ENCODE measurements at places on chromosomes 6 and 20.

- DNase-seq: peak; percentile 39
These were observed 45.8 kb downstream of the FOXP4 start for GRCh38 chr6:41591859-41592502.

GRCh38 chr6:44868335-44868668, 459.8 kb upstream of the RUNX2 start:
- DNase-seq: no peak

DNA sequence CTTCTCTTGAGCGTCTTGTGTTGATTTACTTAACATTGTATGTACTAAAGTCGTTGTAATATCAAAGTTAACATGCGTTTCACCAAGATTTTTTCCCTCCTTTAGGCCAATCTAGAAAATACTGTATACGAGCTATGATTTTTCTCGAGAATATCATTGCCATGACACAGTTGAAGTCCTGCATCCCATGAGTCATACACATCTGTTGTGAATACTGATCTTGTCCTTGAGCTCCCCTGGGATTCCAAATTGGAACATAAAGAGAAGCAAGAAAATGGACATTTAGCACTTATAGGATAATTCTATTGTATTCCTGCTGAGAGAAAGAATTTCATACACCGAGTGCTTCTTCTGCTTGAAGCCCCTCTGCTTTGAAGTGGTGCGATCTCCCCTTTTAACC, 109.6 kb downstream of the SLC35B3 start:
- DNase-seq: no peak

- DNase-seq: peak; percentile 15
These were observed 399.8 kb downstream of the BTBD9 start for GRCh38 chr6:38239719-38240451.

- DNase-seq: no peak
These were observed 46.0 kb downstream of the RFX6 start for GRCh38 chr6:116922853-116923548.

DNA sequence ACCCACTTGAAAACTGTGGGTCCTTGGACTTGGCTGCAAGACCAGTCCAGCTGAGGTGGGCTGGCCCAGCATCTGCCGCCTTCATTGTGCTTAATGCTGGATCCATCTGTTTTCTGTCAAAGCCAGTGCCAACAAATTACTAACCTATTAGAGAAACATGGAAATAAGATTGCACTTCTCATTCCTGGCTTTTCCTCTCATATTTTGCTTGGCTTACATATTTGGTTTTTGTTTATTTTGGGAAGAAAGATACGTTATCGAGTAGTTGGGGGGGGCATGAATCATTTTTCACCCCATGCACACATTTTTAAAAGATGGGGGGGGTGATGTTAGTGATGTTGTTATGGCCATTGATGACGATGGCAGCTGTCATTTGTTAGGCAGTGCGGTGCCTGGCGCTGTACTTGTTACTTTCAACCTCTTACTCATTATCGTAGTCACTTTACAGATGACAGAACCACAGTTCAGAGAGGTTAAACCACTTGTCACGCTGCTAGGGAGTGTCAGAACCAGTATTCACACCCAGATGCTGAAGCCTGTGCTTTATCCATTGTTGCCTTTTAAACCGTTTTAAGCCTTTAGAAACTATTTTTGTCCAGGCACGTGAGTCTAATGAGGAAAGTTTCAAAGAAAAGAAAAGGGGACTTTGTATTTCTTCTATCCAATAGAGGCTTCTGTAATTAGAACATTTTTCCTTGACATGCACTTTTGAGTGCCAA, 180.0 kb downstream of the TMEM242 start:
- no peak for DNase-seq

- no peak for DNase-seq
These were observed 340.4 kb downstream of the SYNE1 start for GRCh38 chr6:152296648-152297376.

- DNase-seq: no peak
These were observed 46.2 kb upstream of the BEND3 start for GRCh38 chr6:107161521-107161920.

DNA sequence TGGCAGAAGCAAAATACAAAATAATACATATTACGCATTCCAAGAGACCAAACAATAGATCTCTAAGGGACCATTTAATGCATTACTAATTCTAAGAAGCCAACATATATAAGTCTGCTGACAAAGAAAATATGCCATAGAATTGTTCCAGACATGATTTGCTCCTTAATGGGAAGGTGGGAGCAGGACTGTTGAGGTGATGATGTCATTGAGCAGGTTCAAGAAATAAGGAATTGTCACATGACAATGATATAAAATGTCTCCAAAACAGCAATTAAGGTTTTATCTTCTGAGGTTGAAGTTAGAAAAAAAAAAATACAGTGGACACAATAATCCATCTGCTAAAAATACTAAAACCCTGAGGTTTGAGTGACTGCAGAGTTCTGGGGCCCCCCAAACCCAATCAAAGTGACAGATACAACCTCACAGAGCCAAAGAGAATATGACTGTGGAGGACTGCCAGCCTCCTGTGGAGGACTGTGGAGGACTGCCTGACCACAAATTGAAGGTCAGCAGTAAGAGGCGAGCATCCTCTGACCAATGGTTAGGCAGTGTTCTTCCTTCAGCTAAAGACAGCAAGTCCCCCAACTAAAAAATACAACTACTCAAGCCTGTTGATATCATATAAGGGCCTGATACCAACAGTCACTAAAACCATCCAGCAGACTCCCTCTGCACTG, 39.0 kb downstream of the TOMM6 start:
- no peak for DNase-seq

GRCh38 chr6:27556406-27556805, 83.5 kb upstream of the ZNF184 start:
- no peak for DNase-seq

DNA sequence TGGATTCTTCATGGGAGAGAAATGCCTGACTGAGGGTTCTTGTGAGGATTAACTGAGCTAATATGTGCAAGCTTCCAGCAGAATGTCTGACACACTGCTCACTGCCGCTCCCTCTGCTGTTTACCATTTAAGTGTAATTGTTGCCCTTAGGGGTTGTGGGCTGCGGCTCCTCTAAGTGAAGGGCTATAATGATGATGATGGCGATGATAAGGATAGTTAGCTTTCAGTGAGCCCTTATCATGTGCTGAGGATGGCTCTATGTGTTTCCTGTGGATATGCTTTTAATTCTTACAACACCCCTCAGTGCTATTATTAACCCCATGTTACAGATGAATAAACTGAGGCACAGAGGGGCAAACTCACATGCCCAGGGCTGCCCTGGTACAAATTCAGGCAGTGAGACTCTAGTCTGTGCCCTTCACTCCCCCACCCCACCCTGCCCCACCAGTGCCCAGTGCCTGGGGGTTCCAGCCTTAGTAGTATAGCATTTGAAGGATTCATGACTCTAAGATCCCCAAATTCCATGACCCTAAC, 33.4 kb downstream of the TGM2 start:
- no peak for DNase-seq

DNA sequence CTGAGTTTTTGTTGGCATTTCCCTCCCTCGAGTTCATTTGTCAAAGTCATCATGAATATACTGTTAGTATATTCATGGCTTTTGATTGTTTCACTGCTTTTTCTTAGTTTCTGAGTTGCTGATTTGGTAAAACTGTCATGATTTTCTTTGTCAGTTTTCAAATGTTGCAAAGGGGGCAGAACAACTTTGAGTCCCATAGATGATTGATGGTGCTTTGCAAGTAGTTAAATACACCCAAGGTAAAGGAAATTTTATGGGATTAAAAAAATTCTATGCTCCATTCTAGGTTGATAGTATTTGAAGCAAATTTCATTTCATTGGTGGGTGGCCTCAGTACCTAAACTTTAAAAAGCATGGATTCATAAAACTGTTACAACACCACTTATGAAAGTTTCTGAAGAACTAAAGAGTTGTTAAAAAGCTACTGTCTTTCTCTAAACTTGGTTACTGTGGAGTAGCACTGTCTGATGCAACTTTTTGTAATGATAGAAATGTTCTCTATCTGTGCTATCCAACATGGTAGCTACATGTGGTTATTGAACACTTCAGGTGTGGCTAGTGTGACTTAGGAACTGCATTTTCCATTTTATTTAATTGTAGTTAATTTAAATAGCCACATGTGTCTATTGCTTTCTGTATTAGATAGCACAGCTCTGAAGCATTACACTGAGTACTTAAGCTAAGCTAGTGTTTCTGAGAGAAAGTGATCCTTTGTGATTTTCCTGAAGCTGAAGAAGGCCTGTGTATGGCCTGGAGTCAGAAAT, 153.6 kb downstream of the ZFAND3 start:
- DNase-seq: no peak

DNA sequence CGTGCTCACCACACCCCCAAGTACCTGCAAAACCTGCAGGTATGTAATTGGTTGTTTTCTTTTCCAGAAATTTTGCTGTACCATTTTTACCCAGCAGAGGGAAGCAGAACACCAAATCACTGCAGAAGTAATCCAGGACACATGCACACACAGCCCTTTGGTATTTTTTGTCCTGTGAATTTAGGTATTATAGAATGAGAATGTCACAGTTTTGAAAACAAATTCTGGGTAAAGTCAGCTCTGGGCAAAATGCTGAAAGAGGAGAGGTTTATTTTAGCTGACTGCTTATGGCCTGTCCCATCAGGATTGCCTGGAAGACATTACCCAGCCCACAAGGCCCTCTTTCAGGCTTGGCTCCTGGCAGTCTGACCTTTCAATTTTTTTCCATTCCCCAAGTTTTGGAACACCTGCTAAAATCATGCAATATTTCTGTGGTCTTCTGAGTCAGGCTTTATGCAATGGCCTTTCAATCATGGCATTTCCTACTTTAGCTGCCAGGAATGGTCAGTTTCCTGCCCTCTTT, 3.5 kb upstream of the EFHC1 start:
- DNase-seq: peak; percentile 73

GRCh38 chr6:34610819-34611477, 54.8 kb upstream of the SPDEF start:
- DNase-seq: peak; percentile 49

DNA sequence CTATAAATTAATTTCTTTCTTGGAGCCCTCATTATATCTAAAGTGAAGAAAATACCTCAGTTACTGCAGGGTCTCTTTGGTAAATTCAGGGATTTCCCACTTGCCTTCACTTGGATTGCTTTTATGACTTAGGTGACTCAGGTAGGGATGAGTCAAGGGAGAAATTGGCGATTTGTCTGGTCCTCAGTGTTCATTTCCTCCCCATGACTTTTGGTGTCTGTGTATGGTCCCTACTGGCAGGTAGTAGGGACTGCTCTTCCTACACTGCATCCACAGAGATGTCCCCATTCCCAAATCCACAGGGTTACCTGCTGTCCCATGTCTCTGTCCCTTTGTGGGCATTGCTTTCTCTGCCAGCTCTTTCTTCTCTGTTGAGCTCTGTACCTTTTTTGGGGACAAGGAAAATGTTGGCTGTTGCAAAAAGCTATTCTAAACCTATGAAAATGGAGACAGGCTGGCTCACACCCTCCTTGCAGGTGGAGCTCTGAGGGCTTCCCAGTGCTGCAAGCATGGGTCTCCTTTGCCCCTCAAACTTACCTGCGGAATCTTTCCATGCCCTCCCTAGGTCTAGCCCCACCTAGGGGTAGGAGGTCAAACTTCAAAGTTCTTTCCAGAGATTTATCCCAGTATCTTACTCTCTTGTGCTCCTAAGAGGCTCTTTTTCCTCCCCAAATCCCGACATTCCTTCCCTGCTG, 211.9 kb downstream of the ZNF217 start:
- no peak for DNase-seq

- no peak for DNase-seq
These were observed 639 bp upstream of the PPIL1 start for GRCh38 chr6:36875250-36875633.
